Lung microvascular endothelial cell (primary cell): ENCODE measurements at places on chromosomes 13 and 19. TPM values are rescaled to one million over a fixed set of nuclear protein-coding genes. Genes with fewer than 3 reads are reported as not detected.

DNA sequence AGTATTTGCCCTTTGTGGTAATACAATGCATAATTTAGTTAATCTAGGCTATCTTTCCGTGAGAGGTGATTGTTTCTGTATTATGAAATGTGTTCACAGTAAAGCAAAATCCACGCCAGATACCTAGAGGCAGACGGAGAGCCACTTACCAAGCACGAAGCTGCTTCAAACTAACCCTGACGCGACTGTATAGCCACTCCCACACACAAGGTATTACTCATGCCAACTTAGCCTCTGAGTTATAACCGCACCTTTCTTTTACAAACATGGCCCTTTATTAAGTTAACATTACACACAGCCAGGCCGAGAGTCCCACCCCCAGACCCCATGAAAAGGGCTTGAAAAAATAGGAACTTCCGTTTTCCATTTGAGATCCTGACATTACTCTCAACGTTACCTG lies 185.7 kb downstream of the ABCC4 start:
- DNase-seq = peak; percentile 78

DNA sequence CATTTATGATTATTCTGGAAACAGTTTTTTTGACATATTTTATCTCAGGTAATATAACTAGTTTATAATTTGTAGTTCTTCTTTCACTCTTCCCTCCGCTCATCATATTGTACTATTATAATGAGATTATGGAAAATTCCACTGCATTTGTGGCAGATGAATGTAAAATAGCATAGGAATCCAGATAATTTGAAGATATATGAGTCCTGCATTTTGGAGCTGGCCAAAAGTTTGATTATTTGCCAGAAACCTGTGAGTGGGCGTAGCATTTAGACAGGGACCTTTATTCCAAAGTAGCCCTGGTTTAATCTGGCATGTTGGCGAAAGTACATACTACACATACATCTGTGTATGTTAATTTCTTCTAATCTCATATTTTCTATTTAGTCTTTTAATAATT lies 65.2 kb downstream of the FNDC3A start:
- DNase-seq = no peak

GRCh38 chr19:39676004-39676403 lies 20.3 kb downstream of the LGALS16 start:
- DNase-seq = no peak

- no peak for DNase-seq
Observed at GRCh38 chr13:77335543-77335942, 8.6 kb upstream of the MYCBP2 start.

DNA sequence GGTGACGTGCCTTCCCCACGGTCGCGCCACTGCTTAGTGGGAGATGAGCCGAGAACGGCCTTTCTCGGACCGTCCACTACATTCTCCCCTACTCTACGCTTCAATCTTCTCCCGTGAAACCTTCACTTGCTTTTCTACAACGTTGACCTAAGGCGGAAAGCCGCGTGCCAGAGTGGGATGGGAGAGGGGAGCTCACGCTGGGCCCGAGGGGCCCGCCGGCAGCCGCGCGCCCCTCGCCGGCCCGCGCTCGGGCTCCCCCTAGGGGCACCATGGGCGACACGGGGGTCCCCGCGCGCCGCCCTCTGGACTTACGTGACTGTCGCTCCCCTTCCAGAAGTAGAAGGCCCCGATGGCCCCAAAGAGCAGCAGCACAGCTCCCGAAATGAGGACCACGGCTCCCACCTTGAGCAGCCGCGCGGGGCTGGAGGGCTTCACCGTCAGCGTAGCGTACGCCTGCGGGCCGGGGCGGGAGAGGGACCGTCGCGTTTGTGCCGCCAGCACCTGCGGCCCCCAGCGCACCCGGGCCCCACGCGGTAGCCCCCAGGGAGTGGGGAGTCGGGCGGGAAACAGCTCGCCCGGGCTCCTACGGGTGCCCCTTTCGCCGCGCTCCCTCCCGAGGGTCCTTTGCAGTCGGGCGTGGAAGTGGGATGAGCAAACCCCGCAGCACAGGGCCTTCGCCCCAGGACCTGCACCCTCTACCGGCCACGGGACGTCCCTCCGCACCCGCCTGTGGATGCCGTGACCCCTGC lies 727 bp downstream of the CNMD start:
- DNase-seq = peak; percentile 26

- DNase-seq = peak; percentile 64
Observed at GRCh38 chr13:24502533-24503378, 9.8 kb downstream of the PARP4 start.

- no peak for DNase-seq
Observed at GRCh38 chr13:109212650-109213049, 573.7 kb downstream of the IRS2 start.

GRCh38 chr19:45293682-45294081 lies 29.0 kb downstream of the CKM start:
- DNase-seq = no peak

- no peak for DNase-seq
Observed at GRCh38 chr13:50409220-50409619, 394.0 kb downstream of the KCNRG start.

GRCh38 chr19:38846097-38846496 lies 3.7 kb downstream of the HNRNPL start:
- DNase-seq = no peak

DNA sequence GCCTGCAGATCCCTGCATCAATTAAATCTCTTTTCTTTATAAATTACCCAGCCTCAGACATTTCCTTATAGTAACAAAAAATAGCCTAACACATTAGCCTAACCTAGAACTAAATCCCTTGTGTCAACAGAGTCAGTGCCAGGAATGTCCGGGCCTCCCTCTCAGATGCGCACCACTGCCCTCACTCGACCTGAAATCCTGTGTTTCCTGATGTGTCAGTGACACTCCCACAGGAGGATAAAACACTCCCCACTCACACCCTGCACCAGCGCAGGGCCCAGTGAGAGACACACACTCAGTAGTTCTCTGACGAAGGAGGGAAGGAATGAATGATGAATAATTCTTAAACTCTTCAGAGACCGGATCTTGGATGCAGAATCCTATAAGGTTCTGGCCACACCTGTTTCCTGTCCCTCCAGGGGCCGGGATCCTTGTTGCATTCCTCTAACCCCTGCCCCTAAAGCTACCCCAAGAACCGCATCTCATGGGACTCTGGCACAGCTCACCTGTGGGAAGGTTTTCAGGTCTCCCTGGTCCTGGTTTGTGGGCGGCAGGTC lies 3.1 kb downstream of the CEACAM3 start:
- DNase-seq = no peak

DNA sequence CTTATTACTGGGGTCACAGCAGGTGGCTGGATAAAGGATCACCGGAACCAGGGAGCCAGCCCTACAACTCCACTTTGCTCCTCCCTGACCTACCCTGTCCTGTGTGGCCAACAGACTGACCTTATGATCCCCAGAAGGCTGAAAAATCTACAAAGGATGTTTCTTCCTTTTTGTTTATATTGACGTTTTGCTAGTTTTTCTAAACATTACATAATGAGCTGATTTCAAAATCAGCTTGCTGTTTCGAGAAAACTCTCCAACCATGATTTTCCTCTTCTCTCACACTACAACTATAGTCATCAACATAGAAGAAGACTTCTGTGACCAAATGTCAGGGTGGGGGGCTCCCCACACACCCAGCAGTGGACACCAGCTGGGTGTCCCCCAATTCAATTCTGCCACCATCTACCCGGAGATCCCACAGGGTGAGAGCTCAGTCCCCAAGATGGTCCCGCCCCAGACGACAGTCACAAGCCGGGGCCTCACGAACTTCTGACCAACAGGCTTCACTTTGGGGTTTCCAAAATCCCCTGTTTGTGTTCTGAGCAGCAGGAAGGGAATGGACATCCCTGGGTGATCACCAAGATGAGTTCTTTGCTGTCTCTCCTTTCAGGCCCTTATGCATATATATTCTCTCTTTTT lies 35.0 kb downstream of the ZNF536 start:
- DNase-seq = no peak

GRCh38 chr19:18286973-18287635 lies 5.7 kb upstream of the JUND start:
- DNase-seq = no peak

- no peak for DNase-seq
Observed at GRCh38 chr13:109687559-109688448, 98.6 kb downstream of the IRS2 start.

DNA sequence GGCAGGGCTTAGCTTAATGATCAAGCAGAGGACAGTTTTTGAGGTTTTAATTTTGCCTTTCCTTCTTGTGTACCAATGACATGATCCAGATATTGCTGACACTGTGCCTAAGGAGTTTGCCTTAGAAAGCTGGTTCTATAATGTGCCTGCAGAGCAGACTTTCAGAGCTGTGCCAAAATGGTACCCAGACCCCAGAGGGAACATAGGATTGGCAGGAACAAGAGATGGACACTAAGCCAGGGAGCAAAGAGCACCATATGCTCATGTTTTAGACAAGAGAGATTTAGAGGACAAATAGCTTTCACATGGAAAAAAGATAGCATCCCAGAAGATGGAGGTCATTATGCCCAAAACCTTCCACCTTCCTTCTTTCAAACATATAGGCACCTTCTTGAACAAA lies 1241.5 kb upstream of the SPRY2 start:
- no peak for DNase-seq

GRCh38 chr13:84362777-84363176 lies 480.5 kb upstream of the SLITRK1 start:
- DNase-seq = no peak

GRCh38 chr13:45333977-45334922 lies 6.7 kb downstream of the TPT1 start:
- peak; percentile 48 for DNase-seq

DNA sequence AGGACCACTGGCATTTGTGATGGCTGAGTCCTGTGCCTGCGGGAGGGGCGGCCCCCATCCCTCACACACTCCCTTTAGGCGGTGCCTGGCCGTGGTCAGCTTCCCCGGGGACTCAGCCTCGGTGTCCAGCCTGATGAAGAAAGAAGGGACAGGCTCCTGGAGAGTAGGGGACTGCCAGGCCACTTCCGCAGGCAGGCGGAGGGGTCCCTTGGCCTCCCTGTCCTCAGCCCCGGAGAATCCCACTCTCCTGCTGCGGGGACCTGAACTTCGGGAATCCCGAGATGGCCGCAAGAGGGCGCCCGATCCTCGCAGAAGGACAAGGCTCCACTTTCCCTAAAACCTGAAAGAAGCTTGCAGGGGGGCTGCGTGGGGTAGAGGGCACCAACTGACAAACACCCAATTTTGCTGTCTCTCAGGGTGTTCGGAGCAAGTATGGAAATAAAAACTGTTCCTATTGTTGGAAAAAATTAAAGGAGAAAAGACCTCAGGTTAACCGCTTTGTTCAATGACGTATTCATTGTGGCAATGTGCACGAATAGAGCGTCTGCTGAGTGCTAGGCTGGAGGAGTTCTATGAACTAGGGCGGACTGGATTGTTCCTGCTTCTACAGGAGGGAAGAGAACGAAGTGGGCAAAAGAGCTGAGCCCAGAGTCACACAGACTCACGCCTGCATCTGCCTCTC lies 297.3 kb downstream of the ZNF536 start:
- DNase-seq = peak; percentile 50

- DNase-seq = no peak
Observed at GRCh38 chr19:8238251-8238650, 29.1 kb downstream of the CERS4 start.

GRCh38 chr19:41426952-41427646 lies at the start of gene B3GNT8:
Gene B3GNT8 (minus strand): TSS chr19:41427374. CDS start chr19:41426778, 596 bp downstream.
- DNase-seq = peak; percentile 66

GRCh38 chr19:10648360-10648759 lies 5.8 kb upstream of the ILF3 start:
- no peak for DNase-seq

The RGL3 gene
- total RNA-seq = 0.22 and 1.8 TPM in 2 replicates

The TINCR gene
- under 0.01 and 0.20 TPM in 2 replicates for total RNA-seq

The NCLN gene
- 26.2 and 31.2 TPM in 2 replicates for total RNA-seq

The EDNRB gene
- 93.5 and 211 TPM in 2 replicates for total RNA-seq

The ZNF226 gene
- 12.0 and 13.1 TPM in 2 replicates for total RNA-seq

The FREM2 gene
- under 0.01 TPM in 1 of 2 replicates, not detected in the other for total RNA-seq

The IGFL2 gene
- not detected in 2 replicates for total RNA-seq

The POU4F1 gene
- under 0.01 and 0.20 TPM in 2 replicates for total RNA-seq

The OSCAR gene
- under 0.01 TPM in 1 of 2 replicates, not detected in the other for total RNA-seq

The FXYD1 gene
- total RNA-seq = not detected in 2 replicates

The CEACAM7 gene
- total RNA-seq = 0.44 and 0.60 TPM in 2 replicates

The TMEM272 gene
- total RNA-seq = not detected in 2 replicates
